NCI-H526 (cell line): ENCODE measurements at places on chromosomes 3 and 15.
A peak's percentile ranks its signal among the peaks of the same experiment; 100 is the strongest.

- no peak for DNase-seq
These were observed 7.9 kb upstream of the FBXO22 start for GRCh38 chr15:75895731-75896130.

DNA sequence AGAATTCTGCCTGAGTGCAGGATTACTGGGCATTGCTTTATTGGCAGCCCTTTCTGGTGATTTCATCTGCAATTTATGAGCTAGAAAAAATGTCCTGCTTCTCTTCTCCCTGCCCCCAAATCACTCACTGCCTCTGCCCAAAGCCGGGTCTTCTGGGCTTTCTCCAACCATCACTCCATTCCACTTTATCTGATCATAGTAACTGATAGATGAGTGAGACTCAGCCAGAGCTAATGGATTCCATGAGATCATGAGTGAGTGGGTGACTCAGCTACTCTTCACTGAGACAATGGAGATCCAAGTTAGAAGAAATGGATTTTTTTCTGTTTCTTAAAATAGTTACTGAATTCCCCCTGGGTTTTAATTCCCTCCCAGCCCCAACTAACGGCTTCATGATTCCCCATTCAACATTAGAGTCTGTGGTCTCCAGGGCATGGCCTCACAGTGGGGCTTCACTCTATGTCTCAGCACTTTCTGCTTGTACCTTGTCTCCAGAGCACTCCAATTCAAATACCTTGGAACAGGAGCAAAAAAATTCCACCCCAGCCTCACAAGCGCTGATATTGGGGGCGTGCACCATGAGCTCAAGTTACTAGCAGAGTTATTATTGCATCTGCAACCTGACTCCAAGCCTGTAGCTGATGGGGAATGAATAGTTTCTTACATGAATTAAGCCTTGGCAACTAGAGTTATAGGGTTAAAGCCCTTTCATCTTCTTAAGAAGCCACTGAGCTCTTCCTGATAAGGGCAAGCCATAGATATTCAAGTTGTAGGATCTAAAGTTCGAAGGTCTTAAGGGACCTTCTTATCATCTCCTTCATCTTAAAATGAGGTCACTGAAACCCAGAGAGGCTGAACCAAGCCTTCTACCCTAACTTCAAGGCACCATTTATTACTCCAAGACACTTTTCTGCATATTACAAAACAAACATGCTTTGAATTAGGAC lies 85.9 kb downstream of the AGBL1 start:
- no peak for DNase-seq

DNA sequence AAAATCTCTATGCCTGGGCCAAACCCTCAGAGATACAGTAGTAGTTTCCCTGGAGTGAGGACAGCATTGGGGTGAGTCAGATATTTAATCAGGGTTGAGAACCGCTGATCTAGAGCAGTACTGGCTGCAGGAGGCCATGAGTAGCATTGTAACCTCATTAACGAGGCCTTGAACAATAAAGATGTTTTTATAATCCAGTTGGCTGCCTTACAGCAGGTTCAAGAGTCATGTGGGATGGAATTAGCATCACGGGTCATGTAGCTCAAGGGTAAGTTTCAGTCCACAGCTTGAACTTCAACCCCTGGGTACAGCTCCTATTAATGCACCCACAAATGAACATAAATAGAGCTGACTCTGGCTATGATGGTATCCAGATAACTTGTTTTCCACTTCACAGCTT lies 5.1 kb downstream of the HPS3 start:
- no peak for DNase-seq

DNA sequence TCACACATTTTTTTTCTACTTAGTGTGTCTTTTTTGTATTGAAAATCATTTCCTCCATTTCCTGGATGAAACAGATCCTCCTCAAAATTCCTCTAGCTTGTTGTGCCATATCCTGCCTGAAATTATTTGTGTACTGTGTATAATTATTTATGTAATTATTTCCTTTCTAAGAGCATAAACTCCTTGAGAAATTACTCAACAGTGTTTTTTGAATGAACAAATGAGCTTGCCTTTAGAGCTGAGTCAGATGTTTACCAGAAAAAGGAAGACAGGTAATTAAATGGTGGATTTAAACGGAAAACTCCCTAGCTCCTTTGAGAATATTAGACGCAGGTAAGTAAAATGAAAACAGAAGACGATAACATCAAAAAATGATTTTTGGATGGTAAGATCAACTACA lies 13.2 kb upstream of the SECISBP2L start:
- DNase-seq, result no peak

DNA sequence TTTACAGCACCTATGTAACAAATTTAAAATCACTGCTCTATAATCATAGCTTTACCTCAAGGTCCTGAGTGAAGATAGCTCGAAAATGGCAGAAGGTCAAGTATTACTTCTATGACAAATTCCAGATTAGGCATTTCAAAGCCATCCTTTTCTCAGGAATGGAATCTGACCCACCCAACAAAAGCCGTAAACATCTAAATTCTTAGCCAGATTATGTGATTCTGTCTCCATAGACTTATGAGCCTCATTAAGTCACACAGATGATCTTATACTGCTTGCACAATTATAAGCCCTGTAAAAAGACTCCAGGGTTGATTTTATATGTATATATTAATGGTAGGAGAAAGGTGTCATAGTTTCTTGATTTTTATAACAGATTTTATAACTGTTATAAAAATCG lies 56.9 kb downstream of the CEP152 start:
- DNase-seq, result no peak

- DNase-seq, result no peak
These were observed 111.2 kb upstream of the KLHL25 start for GRCh38 chr15:85905751-85906450.

DNA sequence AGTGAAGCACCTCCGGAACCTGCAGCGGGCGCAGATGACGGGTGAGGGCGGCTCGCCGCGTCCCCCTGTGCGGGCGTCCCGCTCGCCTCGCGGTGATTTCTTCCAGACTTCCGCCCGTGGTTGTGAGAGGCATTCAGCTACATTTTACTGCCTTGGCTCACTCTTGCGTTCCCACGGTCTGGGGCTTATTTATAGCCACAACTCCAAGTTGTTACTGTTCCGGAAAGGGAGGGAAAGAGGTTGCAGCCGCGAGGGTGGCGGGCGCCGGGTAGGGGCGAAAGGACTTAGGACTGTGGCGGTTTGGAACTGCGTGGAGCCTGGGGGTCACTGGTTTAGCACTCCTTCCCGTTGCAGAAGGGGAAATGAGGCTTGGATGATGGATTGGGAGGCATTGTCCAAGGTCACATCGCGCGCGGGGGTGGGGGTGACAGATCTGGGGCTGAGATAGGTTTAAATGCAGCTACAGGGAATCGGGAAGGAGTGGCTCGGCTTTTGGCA lies 1.1 kb downstream of the HES1 start:
- DNase-seq, result no peak

DNA sequence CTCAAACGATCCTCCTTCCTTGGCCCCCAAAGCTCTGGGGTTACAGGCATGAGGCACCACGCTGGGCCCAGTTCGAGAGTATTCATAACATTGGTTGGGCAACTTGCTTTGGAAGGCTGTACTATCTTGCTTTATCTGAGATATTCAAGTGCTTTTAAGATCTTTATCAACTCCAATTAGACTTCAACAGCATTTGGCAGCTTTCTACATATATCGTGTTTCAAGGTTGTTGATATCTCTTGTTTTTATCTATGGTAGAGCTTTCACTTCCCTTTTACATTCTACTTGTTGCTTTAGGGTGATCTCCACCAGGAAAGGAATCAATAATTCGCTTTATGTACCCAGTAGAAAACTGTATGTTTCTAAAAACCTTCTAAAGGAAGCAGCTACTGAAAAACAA lies 395.3 kb downstream of the IL5RA start:
- DNase-seq, result no peak

DNA sequence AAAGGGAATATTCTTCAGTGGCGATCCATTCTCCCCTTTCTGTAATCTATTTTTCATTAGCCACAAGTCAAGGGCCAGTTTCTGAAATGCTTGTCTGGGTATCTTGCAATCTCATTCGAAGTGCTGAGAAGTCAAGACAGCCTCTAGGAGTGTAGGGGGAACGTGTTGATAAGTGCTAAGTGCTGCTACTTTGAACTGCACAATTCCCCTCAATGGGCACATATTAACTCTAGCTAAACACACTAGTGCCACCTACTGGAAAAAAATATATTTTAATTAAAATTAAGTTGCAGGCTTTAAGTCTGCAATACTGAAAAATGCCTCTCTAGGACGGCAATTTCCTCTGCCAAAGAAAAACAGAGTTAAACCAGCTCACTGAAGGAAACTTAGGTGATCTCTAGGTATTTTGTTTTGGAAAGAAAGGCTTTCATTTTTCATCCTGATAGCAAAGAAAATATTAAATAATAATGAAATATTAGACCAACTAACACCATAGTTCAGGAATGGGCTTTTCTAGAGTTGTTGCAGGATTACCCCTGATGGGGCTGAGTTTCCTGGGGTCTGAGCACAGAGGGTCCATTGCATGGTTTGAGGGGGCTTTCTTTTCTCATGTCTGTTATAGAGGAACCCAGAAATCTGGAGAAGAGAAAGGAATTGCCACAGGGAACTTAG lies 181.9 kb upstream of the KBTBD8 start:
- DNase-seq, result peak; percentile 75
